ENCODE measurements at places on chromosomes 1 and 21.

DNA sequence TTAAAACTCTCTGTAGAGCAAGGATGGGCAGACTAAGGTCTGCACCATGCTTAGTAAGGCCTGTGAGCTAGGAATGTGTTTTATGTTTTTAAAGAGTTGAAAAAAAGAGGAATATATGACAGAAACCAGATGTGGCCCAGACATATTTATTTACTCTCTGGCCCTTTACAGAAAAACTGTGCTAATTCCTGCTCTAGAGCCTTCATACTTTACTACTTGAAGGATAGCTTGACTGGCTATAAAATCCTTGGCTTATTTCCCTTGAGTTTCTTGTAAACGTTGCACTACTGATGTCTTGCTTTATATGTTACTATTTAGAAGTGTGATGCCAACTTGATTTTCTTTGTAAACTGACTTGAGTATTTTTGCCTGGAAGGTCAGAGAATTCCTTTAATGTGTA lies 33.5 kb downstream of the CTBS start:
- DNase-seq: no peak

DNA sequence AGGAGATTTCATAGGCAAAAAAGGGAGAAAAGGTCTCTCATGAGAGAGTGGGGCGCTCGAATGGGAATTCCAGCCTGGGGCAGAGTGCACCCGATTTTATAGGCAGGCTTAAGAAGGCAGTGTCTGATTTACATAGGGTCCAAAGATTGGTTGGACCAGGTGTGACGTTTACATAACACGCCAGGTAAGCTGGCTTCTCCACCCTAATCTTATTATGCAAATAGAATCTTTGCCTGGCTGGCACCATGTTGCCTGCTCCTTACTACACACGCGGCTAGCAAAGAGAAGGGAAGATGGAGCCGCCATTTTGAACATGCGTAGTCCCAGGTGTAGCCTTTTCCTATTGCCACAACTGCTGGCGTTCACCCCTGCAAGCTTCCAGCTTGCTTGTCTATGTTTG lies 103.7 kb downstream of the SLC16A1 start:
- DNase-seq: no peak

- DNase-seq: no peak
Observed at GRCh38 chr1:94611681-94612475, 70.3 kb upstream of the F3 start.

DNA sequence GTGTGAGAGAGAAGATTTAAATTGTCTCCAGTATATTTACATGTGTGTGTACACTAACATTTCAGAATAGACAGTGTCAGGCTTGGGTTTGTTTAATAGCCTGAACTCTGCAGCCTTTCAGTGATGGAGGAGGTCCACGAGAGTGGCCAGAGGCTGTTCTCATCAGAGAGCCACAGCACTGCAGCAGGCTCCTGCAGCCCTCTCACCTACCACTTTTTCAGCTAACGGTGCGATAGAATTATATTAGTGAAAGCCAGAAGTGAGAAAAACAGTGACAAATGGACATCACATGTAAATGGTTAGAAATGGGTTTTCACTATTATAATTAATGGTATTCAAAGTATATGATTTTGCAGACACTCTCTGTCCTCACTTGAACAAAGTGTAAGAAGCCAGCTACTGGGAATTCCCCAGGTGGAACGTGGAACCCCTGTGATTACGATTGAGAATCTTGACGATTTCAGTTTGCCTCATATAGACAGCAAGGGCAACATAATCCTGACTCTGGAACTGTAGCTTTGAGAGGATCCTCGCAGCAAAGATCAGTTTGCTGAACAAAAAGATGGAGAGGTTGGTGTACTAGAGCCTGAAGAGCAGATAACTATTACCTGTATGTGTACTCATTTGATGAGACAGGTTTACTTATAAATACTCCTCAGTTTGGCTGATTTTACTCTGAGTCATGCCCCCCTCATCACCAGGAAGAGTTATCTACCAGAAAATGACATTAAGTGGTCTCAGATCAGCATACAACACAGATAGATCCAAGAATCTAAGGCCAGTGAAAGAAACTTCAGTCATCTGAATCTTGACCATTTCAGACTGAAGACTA lies 31.4 kb downstream of the IFI16 start:
- no peak for DNase-seq

DNA sequence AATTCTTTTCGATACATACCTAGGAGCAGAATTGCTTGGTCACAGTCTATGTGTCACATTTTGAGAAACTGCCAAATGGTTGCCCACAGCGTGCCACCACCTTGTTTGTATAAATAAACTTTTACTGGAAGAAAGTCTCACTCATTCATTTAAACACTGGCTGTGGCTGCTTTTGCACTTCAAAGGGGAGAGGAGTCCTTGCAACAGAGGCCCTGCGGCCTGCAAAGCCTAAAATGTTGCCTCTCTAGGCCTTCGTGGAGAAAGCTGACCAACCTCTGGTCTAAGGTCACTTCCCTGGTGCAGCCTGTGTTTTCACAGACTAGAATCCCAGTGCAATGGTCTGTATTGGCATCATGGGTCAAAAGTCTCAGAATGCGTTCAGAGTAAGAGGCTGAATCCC lies 8.3 kb downstream of the RIPK4 start:
- DNase-seq: no peak

DNA sequence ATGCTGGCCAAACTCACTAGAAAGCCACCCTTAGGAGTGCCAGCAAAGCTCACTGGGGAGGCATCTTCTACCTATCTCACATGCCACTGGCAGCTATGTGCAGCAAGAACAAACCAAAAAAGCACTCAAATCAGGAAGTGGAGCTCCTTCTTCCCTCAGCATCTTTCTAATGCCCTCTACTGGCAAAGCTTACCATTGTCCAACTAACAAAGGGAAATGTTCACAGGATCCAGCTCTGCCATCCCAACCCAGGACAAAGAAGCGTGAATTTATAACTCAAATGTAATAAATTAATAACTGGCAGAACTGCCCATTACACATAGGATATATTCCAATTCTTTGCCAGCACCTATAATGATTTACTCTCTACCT lies 38.9 kb downstream of the LEPR start:
- no peak for DNase-seq

- peak; percentile 70 for DNase-seq
Observed at GRCh38 chr1:8182034-8182761, 135.7 kb upstream of the SLC45A1 start.

- DNase-seq: no peak
Observed at GRCh38 chr1:35215346-35215745, 22.4 kb upstream of the SFPQ start.

DNA sequence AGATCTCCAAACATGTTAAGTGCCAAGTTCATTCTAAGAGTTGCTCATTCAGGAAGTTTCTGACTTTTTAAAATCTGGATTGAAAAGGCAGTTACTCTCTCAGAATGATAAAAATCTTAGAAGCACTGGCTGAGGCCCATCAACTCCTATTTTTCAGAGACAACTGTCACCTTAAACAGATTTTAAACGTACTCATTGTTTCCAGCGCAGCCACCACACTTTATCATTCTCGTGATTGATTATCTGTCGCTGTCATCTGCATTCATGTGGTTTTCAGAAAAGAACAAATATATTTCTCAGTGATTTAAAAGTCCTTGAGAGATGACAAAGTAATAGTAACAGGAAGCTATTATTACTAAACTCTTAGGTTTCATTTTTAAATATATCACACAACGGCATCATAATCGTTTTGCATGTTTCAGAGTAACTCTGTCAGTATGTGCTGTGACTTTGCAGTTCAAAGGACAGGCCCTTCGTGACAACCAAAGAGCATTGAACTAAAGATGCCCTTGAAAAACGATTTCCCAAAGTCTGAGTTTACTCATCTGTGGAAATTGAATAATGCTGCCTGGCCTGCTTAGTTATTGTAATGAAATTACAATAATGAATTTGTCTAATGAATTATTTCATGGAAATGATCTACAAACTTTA lies 14.9 kb upstream of the KCNK1 start:
- DNase-seq: no peak

GRCh38 chr1:94339206-94339927 lies 78.8 kb upstream of the ABCD3 start:
- no peak for DNase-seq

DNA sequence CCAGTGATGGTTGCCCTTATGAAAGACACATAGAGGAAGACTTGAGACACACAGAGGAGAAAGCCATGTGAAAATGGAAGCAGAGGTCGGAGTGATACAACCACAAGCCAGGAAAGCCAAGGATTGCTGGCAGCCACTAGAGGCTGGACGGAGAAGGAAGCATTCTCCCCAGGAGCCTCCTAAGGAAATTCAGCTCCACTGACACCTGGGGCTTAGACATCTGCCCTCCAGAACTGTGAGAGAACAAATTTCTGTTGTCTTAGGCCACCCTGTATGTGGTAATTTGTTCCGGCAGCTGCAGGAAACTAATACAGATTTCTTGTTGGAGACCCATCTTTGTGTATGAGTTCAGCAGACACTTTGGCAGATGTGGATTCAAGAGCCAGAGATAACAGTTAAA lies 126.9 kb upstream of the ATP1A1 start:
- no peak for DNase-seq

- DNase-seq: no peak
Observed at GRCh38 chr1:242243472-242243871, 244.6 kb upstream of the MAP1LC3C start.

DNA sequence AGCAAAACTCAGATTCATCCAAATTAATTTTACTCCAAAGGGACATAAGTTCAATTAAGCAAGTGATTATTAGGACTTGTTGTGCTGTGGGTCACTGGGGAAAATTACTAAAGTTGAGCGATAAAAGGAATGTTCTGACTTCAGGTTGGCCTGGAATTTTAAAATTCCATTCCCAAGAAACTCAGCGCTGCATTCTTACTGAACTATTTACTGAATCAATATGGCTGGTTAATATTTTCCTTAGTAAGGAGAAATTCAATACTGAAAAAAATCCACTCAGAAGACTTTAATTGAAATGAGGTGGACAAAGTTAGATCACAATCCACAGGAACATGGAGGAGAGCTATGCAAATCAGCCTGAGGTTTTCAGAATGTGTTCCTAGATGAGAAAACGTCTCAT lies 578.9 kb upstream of the NR5A2 start:
- no peak for DNase-seq

DNA sequence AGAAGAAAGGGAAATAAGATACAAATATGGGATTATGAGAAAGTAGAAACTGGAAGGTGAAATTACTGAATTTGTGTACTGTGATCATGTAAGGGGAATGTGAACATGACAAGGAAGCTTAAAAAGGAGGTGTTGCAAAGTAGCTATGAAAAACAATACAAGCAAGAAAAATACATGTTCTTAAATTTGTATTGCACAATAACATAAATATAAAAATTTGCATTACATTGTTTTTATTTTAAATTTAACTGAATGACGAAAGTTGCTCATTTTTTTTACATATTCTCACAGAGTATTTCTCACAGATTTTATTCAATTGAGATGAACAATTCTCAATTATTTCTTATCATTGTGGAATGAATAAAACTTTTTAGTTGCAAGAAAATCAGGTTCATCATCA lies 874.8 kb downstream of the AMY1C start:
- DNase-seq: no peak

GRCh38 chr1:232009741-232010140 lies 383.2 kb downstream of the DISC1 start:
- no peak for DNase-seq

DNA sequence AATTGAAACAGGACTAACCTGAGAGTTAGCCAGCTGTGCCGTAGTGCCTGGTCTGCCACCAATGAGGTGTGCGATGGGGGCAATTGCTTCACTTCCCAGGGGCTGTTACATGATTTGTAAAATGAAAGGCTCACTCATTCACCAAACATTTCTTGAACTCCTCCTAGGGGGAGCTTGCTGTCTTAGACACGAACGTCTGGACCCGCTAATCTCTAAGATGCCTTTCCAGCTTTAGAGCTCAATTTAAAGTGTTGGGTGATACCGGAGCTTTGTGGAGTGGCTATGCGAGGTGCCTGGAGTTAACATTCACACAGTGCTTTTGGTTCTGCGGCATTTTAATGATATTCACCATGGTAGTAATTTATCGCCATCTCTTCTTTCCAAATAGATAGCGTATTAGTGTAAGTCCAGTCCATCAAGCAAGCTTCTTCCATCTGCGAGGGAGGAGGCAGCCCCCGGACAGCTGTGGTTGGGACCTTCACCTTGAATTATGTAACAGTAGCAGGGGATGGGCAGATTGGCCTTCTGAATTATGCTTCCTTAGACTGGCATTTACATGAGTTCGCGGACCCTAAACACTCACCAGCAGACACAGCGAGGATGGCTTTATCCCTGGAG lies 179.9 kb downstream of the ADSS2 start:
- DNase-seq: no peak

DNA sequence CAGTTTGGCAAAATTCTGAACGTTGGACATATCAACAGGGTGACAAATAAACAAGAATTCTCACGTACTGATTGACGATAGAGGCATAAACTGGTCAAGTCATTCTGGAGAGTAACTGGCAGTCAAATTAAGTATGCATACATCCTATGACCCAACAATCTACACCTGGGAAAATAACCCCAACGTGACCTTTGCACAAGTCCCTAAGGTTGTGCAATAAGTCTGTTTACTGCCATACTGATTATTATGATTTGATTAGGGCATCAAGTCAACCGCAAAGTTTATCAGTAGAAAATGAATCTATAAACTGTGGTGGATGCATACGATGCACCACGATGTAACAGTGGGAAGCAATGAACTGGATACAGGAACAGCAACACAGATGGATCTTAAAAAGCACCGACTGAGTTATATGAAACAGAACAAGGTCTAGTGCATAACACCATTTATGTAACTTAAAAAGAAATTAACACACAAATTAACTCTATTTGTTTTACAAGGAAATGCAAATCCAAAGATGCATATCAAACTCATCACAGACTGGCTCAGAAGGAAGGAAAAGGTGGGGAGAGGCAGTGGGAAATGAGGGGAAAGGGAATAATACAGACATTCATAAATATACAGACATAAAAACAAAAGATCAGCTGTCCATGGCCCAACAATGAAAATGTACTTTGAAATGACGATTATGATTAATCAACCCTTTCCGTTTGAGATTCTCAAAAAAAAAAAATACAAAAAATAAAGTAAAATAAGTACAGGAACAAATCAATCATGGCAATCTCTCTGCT lies 41.0 kb upstream of the SEC16B start:
- no peak for DNase-seq

DNA sequence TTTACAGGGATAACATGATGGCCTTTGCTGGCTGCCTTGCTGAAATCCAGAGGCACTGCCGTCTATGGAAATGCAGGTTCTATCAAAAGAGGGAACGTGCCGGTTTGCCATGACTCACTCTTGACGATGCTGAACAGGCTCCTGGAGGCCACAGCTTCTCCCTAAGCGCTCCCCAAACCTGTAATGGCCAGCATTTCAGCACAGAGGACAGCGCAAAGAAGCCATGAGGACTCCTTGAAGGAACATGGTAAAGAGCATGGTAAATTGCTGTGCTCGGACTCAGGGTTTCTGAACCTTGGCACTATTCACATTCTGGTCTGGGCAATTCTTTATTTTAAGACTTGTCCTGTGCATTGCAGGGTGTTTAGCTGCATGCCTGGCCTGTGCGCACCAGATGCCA lies 217.5 kb downstream of the CAMTA1 start:
- DNase-seq: no peak

Measured in CD4-positive, alpha-beta memory T cell (primary cell).